Stimulated activated CD4-positive, alpha-beta T cell treated with anti-CD3 and anti-CD28 coated beads, Interleukin-2, amount 100 ng/mL, for 24 hours (primary cell): ENCODE measurements at places on chromosomes 3 and 15.

- no peak for DNase-seq
These were observed 12.4 kb downstream of the AMIGO3 start for GRCh38 chr3:49707113-49707480.

- DNase-seq, result no peak
These were observed 54.5 kb upstream of the APEH start for GRCh38 chr3:49619649-49620048.

GRCh38 chr3:95134693-95135413 lies 1072.0 kb downstream of the NSUN3 start:
- no peak for DNase-seq

GRCh38 chr3:49017971-49018706 lies at the start of gene DALRD3:
Gene DALRD3, minus strand, starts transcription at chr3:49018580. Its CDS starts 16 bp downstream, at chr3:49018564.
- peak; percentile 67 for DNase-seq

DNA sequence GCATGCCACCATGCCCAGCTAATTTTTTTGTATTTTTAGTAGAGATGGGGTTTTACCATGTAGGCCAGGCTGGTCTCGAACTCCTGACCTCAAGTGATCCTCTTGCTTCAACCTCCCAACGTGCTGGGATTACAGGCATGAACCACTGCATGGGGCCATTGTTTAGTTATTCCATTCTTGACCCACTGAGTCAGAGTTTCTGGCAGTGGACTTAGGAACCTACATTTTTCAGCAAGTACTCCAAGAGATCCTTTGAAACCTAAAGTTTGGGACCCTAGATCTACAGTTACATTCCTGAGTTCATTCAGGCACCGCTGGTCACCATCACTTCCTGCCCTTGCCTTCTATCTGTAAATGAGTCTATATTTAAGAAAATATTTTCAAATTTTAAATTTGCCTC lies 1.4 kb upstream of the TNFSF10 start:
- no peak for DNase-seq

DNA sequence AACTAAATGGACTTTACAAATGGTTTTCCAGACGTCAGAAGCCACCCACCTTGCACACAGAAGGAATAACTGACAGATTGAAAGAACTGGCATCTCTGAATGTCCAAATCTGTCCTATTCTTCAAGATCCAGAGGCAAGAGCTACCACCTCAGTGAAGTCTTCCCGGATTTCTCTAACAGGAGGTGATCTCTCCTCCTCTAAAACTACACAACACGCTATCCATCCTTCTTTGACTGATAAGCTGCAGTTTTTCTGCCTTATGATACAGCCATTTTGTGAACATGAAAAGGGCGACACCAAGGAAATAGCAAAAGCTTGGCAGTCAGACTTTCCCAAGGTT lies 37.1 kb upstream of the HES1 start:
- DNase-seq, result no peak

GRCh38 chr3:38027466-38028465 lies 1.7 kb downstream of the PLCD1 start:
- no peak for DNase-seq

DNA sequence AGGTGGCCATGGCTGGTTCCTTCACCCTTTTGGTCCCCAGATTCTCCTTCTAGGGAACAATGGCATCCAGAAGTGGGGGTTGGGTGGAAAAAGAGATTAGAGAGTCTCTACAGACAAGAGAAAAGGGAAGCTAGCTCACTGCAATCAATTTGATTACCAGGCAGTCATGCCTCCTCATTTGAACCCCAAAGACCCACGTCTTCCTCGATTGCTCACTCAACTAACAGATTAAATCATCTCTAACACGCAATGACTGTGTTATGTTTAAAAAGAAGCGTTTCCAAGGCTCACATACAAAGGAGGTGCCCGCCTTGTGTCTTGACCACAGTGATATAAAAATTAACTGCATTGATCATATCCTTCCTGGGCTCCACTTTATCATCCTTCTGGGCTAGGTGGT lies 57.6 kb downstream of the BHLHE40 start:
- DNase-seq, result no peak

- no peak for DNase-seq
These were observed 42.2 kb upstream of the TOPBP1 start for GRCh38 chr3:133703915-133704314.

DNA sequence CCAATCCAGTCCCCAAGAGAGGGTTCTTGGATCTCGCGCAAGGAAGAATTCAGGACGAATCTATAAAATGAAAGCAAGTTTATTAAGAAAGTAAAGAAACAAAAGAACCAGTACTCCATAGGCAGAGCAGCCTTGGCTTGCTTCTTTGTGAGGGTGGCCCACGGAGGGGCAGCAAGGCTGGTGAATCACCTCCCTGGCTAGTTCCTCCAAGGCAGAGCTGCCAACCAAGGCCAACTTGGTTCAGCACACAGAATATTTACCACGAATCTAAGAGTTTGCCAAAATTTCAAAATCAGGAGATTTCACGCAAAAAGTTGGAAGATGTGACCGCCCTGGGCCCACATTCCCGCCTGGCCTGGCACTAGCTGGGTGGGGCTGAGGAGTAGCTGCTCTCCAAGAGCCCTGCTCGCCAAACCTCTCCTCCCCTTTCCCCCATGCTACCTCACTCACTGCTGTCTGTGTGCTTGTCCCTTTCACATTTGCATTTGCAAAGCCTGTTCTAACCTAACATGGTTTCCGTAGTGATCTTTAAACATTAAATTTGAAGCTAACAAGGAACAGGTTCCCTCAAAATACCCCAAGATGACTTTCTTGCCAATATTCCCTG lies 26.2 kb upstream of the DCUN1D1 start:
- DNase-seq, result no peak

DNA sequence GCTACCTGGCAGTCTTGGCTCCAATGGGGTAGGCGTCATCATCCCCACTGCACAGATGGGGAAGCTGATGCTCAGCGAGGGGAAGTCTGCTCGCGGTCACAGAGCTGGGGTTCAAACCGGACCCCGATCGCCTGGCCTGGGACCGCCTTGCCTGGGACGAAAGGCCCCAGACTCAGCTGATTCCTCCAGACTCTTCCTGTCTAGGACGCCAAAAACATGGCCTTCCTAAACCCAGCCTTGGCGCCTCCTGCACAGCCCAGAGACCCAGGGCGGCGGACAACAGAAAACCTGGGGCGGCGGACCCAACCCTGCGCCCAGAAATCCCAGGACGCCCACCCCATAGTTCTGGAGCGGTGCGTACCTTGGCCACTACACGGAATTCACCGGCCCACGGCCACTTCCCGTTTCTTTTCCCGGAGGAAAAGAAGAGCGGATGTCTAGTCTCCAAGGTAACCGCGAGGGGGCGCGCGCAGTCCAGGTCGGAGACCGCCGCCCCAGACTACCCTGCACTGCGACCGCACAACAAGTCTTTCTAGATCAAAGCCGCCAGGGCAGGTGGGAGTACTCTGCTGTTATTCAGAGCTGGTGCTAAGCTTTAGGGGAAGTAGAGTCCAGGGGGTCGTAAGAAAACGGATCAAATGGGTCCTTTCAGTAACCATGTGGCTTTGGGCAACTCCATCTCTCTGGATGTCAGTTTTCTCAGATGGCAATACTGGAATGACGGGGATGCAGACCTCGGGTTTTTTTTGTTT lies 4.9 kb upstream of the IL17RD start:
- peak; percentile 76 for DNase-seq

DNA sequence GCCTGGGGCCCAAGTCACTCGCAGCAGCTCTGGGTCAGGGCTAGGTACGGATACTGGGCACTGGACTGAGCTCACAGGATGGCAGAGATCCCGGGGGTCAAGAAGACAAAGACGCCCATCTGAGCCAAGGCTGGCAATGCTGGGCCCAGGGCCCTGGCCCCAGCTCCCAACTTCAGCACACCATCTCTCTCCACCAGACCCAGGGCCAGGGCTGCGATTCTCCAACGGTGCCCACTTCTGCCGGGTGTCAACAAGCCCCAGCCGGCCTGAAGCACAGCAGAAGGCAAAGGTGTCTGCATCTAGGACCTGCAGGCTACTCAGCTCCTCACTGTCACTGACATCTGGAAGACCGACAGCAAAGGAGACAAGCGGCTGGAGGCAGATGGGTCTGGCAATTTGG lies 8.6 kb downstream of the WDR73 start:
- DNase-seq, result no peak

DNA sequence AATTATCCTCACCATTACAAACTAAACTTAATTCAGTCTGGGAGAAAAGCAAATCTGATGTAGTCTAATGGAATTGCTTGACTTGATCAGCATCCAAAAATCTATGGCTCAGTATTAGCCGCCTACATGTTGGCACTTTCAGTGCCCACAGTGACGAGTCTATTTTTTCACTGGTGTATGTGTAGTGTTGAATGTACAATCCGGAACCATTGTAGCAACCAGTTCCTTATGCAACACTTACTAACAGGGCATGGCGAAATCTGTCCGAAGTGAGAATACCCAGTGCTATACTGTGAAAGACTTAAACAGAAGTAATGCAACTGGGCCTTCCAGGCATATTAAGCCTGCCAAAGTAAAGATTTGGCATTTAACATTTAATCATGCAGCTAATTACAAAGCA lies 18.6 kb downstream of the LRRN1 start:
- DNase-seq, result no peak

GRCh38 chr3:23114432-23114831 lies 88.7 kb upstream of the UBE2E2 start:
- DNase-seq, result no peak

DNA sequence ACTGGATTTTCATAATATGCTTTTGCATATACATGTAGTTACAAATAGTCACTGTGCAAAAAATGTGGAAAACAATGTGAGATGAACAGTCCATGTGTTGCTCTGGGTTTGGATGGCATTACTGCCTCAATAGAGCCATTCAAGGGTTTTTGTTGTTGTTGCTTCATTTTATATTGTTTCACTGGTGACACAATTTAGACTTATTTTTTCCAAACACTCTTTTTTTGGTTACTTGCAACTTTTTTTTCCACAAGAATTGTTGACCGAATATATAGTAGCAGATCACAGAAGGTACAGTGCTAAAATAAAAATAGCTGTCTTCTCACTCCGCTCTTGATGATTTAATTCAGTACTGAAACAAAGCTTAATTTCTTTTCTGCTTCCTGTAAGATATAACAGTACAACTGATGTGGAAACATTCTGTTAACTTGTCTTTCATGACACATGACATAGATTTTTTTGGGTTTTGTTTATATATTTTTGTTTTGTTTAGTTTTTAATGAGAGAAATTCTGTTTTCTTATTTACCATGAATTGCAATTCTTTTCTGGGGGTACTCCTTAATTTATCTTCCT lies 618.6 kb downstream of the NAALADL2 start:
- DNase-seq, result no peak

- DNase-seq, result no peak
These were observed 6.8 kb downstream of the ARPIN start for GRCh38 chr15:89905846-89906378.

DNA sequence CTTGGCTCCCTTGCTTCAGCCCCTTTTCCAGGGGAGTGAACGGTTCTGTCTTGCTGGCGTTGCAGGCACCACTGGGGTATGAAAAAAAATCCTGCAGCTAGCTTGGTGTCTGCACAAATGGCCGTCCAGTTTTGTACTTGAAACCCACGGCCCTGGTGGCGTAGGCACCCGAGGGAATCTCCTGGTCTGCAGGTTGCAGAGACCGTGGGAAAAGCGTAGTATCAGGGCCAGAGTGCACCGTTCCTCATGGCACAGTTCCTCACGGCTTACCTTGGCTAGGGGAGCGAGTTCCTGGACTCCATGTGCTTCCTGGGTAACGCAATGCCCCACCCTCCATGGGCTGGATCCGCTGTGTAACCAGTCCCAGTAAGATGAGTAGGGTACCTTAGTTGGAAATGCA lies 214.9 kb downstream of the UBE2E2 start:
- no peak for DNase-seq

DNA sequence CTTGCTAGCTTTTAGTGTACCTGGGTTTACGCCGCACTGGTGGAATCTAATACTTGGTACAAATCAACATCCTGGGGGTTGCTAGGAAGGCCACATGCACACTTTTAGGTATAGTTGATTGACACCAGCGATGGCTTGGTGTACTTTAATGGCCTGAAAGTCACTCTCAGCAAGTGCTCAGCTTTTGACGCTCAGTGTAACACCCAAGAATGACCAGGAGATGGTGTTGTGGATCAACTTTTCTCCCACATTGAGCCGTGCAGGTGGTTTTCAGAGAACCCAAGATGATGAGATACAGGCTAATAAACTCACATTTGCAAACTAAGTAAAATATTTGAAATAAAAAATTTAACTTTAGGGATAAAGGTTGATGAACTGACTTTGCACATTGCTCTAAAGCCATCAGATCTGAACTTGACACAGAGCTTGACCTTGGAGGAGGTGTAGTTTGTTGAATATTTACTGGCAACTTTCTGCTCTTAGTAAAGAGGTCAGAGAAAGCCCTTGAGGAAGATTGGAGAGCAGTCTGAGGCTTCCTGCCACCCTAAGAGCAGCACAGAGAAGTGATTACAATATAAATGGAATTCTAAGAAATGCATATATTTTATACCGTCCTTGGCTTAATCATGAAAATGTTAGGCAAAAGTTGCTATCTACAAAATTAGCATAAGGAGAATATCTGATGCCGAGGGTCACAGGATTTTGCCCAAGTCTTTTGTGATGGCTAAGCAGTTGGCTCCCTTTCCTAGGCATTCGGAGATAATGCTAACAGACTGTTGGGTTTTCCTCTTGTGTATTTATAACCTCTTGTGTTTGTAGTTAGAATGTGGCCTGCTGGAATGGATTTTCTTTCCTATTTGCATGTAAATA lies 143.4 kb upstream of the RASGRP1 start:
- no peak for DNase-seq

GRCh38 chr3:145259166-145259880 lies 901.7 kb downstream of the PLOD2 start:
- no peak for DNase-seq

GRCh38 chr3:186594591-186595113 lies 18.2 kb upstream of the AHSG start:
- no peak for DNase-seq

GRCh38 chr3:162166543-162166942 lies 669.9 kb downstream of the OTOL1 start:
- no peak for DNase-seq

DNA sequence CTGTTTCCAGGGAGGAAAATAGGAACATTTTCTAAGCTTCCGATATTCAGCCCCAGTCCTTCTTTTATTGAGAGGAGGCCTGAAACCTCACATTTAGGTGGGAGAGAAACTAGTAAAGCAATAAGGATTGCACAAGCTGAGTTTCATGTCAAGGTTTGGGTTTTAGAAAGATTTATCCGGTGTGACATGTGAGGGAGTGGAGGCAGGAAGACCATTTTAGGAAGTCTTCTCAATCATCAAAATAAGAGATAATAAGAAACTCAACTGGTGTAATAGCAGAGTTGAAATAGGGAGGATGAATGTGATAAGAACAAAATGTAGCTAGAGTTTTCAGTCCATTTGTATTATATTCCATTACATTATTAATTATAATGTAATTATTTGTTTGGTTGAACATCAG lies 27.7 kb upstream of the CLDN16 start:
- no peak for DNase-seq

- no peak for DNase-seq
These were observed 65.9 kb downstream of the ADAMTS9 start for GRCh38 chr3:64621726-64622395.

DNA sequence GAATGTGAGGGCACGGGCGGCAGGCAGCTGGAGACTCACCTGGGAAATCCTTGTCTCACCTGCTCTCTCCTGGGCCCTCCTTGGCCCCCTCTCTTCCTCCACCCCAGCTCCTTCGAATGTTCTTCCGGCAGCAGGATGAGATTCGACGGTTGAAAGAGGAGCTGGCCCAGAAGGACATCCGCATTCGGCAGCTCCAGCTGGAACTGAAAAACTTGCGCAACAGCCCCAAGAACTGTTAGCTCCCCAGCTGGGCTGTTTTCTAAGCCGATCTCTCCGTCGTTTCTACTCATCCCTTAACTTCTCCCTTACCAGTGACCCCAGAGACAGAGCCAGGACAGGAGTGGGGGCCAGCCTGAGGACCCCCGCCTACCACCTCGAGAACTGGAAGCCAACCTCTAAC lies 95.0 kb downstream of the ANP32A start:
- no peak for DNase-seq
